ENCODE measurements at places on chromosomes 7 and 10.

GRCh38 chr7:138382862-138383565 is 77.0 kb upstream of the TRIM24 start:
- DNase-seq: no peak

DNA sequence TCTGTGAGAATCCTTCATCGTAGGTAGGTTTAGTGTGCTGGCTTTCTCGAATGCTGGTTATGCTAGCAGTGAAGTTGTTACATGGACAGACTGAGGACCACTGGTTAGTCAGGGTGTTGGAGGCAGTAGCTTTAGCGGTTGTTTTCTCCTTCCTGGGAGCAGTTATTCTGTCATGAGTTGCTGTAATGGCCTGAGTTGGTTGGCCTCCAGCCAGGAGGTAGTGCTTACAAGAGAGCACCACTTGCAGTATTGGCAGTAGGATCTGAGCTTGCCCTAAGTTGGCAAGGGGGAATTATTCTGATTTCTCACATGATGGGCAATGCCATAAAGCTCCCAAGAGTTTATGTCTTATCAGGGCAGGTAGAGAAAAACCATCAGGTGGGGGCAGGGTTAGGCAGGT is 58.0 kb downstream of the IPMK start:
- no peak for DNase-seq

- no peak for DNase-seq
These were observed 290.3 kb downstream of the CDK14 start for GRCh38 chr7:90886416-90886815.

GRCh38 chr7:26157520-26158105 is 5.6 kb downstream of the NFE2L3 start:
- DNase-seq: no peak

DNA sequence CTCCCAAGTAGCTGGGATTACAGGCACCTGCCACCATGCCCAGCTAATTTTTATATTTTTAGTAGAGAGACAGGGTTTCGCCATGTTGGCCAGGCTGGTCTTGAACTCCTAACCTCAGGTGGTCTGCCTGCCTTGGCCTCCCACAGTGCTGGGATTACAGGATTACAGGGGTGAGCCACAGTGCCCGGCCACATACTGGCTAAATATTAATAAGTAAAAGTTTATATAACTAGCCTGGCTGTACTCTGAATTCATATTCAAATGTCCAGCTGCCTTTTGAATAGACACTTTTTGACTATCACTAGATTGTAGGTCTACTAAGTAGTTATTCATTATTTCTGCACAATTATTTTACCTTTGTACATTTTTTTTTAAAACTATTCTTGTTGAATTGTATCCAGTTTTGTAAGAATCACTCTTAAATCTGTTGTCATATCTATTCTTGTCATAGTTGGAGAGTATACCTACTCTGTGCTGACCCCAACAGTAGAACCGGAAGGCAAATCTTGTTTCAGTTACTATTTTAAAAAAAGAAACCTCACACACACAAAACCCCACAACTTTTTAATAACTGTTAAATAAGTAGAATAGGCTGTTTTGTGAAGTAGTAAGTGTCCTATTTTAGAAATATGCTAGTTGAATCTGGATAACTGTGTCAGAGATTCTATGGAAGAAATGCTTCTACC is 29.6 kb downstream of the MINPP1 start:
- no peak for DNase-seq

Measured in MV-4-11 (cell line).